Activated naive CD4-positive, alpha-beta T cell treated with anti-CD3 and anti-CD28 coated beads for 36 hours (primary cell): ENCODE measurements at places on chromosomes 5 and 9. TPM values are rescaled to one million over a fixed set of nuclear protein-coding genes. Genes with fewer than 3 reads are reported as not detected.

DNA sequence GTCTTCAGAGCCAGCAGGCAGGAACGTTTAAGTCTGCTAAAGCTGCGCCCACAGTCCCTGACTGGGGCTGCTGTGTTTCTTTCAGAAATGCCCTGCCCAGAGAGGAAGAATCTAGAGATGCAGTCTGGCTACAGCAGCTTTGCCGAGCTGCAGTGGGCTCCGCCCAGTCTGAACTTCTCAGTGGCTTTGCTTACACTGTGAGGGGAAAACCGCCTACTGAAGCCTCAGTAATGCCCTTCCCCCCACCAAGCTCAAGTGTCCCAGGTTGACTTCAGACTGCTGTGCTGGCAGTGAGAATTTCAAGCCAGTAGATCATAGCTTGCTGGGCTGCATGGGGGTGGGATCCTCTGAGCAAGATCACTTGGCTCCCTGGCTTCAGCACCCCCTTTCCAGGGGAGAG lies 78.4 kb downstream of the SREK1 start:
- no peaks in the 10 kb centered on the region for H3K36me3 ChIP-seq
- H3K4me3 ChIP-seq, result no peak overlapping the region
- no peaks in the 10 kb centered on the region for H3K4me1 ChIP-seq
- DNase-seq, result no peak
- H3K27me3 ChIP-seq, result no peaks in the 10 kb centered on the region

- no peak for DNase-seq
- no peaks in the 10 kb centered on the region for H3K27me3 ChIP-seq
- H3K4me1 ChIP-seq, result no peaks in the 10 kb centered on the region
- no peak overlapping the region for H3K27ac ChIP-seq
- no peaks in the 10 kb centered on the region for H3K36me3 ChIP-seq
Measured at GRCh38 chr5:133232911-133233310, 181.1 kb downstream of the HSPA4 start.

DNA sequence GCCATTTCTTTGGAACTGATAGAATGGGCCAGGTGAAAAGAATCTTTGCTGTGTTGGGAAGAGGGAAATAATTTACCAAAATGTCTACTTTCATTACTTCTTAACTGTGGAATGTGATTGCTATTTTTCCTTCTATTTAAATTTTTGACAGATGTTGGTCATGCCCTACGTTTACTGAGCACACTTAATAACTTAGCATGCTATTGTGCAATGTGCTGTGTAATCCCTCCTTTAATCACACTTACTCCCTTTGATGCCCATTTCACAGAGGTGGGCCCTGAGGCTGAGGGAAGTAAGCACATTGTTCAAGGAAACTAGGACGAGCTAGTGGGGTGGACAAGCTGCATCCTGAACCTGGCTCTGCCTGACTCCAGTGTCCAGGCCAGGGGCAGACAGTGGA lies 47.8 kb upstream of the INSYN2B start:
- no peak overlapping the region for H3K4me3 ChIP-seq
- no peaks in the 10 kb centered on the region for H3K27me3 ChIP-seq
- H3K36me3 ChIP-seq, result peaks cover 31% of the 10 kb centered on the region

- H3K4me1 ChIP-seq, result no peaks in the 10 kb centered on the region
- no peak overlapping the region for H3K4me3 ChIP-seq
- H3K27ac ChIP-seq, result no peak overlapping the region
- H3K27me3 ChIP-seq, result no peaks in the 10 kb centered on the region
- DNase-seq, result no peak
- peaks cover 58% of the 10 kb centered on the region for H3K36me3 ChIP-seq
Measured at GRCh38 chr5:72281430-72281763, 38.6 kb downstream of the MRPS27 start.

- peak overlapping the region; percentile 81 for H3K27ac ChIP-seq
- no peaks in the 10 kb centered on the region for H3K27me3 ChIP-seq
- peak; percentile 38 for DNase-seq
- peaks cover 18% of the 10 kb centered on the region for H3K4me1 ChIP-seq
Measured at GRCh38 chr9:6068983-6069382, 53.6 kb upstream of the RANBP6 start.

- H3K27me3 ChIP-seq, result no peaks in the 10 kb centered on the region
- DNase-seq, result peak; percentile 51
- peaks cover 23% of the 10 kb centered on the region for H3K36me3 ChIP-seq
- peaks cover 66% of the 10 kb centered on the region for H3K4me1 ChIP-seq
- peak overlapping the region; percentile 61 for H3K4me3 ChIP-seq
- H3K27ac ChIP-seq, result peak overlapping the region; percentile 91
Measured at GRCh38 chr5:177372910-177373309, 11.3 kb upstream of the SLC34A1 start.

Gene PRSS3
- total RNA-seq, result not detected

Gene PCDHGA3
- total RNA-seq, result not detected
